A673 (cell line): ENCODE measurements at places on chromosomes 5 and 9. TPM values are rescaled to one million over a fixed set of nuclear protein-coding genes. Genes with fewer than 3 reads are reported as not detected.
A peak's percentile ranks its signal among the peaks of the same experiment; 100 is the strongest.

Gene RIMOC1
- 43.4 and 48.3 TPM in 2 replicates for total RNA-seq

Gene ANKRD31
- total RNA-seq, result 0.04 and 0.15 TPM in 2 replicates

Gene WDR31
- total RNA-seq, result 1.3 and 2.4 TPM in 2 replicates

Gene FBP2
- 0.21 TPM in 1 of 2 replicates, not detected in the other for total RNA-seq

Gene FLT4
- 8.6 and 10.1 TPM in 2 replicates for total RNA-seq

Gene S1PR3
- total RNA-seq, result 42.9 and 50.9 TPM in 2 replicates

Gene PCA3
- total RNA-seq, result not detected in 2 replicates

Gene ENTREP1
- total RNA-seq, result not detected in 2 replicates

Gene VCAN
- total RNA-seq, result 0.90 and 1.3 TPM in 2 replicates

Gene SH2D3C
- total RNA-seq, result not detected in 2 replicates

- H3K36me3 ChIP-seq, result no peaks in the 10 kb centered on the region
- H3K4me1 ChIP-seq, result no peaks in the 10 kb centered on the region
- no peak overlapping the region for H3K27ac ChIP-seq
- no peaks in the 10 kb centered on the region for H3K27me3 ChIP-seq
- H3K4me3 ChIP-seq, result no peak overlapping the region
- no peak for DNase-seq
Observed at GRCh38 chr5:66538126-66538525, 58.1 kb upstream of the MAST4 start.

DNA sequence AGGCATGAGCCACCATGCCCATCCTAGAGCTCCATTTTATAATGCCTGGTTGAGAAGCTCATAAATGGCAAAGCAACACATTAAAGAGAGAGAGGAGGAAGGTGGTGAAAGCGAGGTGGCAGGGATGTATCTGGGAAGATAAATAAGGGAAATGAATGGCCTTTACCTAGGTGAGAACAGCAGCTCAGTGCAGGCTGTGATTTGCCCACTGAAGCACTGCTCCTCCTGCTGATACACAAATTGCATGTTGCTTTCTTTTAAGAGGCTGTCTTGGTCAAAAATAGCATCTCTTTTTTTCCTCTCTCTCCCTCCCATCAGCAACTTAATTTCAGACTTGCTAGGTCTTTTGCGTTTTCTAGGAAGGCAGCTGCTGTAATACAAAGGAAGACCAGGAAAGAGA lies 258.9 kb downstream of the FAM114A2 start:
- no peak overlapping the region for H3K27ac ChIP-seq
- DNase-seq, result no peak
- peaks cover 7% of the 10 kb centered on the region for H3K27me3 ChIP-seq
- no peaks in the 10 kb centered on the region for H3K4me1 ChIP-seq

- H3K36me3 ChIP-seq, result no peaks in the 10 kb centered on the region
- H3K27ac ChIP-seq, result no peak overlapping the region
- H3K27me3 ChIP-seq, result peaks cover 87% of the 10 kb centered on the region
- H3K4me1 ChIP-seq, result no peaks in the 10 kb centered on the region
Observed at GRCh38 chr9:101027733-101028345, 688 bp upstream of the PLPPR1 start.

- H3K36me3 ChIP-seq, result no peaks in the 10 kb centered on the region
- H3K4me3 ChIP-seq, result peak overlapping the region; percentile 98
- peaks cover 15% of the 10 kb centered on the region for H3K4me1 ChIP-seq
- peak overlapping the region; percentile 62 for H3K27ac ChIP-seq
Observed at GRCh38 chr9:85742597-85742936, 813 bp upstream of the AGTPBP1 start.

DNA sequence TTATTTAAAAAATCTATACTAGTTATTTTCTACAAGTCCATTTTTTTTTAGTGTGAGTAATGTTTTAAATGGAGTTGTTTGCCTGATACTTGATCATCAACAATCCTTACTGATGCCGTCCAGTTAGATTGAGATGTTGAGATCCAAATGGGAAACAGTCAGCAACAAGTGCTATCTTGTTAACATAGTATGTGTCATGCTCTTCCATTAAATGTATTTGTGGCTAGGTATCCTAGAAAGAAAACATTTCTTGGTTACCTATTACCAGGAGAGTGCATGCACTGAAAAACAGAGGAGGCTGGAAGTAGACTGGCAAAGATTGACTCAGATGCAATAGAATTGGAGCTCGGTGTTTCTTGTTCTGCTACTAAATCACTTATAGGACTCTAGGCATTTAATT lies 123.4 kb upstream of the MAN2A1 start:
- H3K4me1 ChIP-seq, result peaks cover 5% of the 10 kb centered on the region
- no peaks in the 10 kb centered on the region for H3K36me3 ChIP-seq
- DNase-seq, result no peak
- no peak overlapping the region for H3K4me3 ChIP-seq
- no peaks in the 10 kb centered on the region for H3K27me3 ChIP-seq

DNA sequence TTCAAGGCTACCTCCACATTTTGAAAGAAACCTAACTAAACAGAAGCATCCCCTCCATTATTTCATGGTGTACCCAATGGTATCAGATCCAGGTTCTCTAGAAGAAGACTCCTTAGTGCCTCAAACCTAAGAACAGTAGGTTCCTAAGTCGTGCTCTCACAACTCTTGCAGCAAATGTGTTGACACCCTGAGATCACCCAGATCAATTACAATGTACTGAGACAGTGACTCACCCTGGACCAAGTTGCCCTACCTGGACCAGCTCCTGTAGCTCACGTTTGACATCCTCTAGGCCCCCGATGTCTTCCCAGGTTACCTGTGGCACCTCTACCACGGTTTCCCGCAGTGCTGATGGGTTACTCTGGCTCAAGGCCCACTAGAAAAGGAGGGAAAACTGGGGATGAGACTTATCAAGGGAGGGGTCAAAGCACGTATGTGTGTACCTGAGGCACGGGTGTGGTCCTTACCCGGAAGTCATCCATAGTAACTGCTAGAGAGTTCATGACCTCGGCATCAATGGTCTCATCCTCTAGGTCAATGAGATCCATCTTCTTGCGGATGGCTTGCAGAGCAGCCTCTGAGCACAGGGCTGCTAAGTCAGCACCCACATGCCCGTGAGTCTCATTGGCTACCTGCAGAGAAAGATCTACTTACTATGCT lies 11.7 kb downstream of the VCP start:
- H3K27me3 ChIP-seq, result no peaks in the 10 kb centered on the region
- H3K4me3 ChIP-seq, result no peak overlapping the region
- no peaks in the 10 kb centered on the region for H3K4me1 ChIP-seq
- peaks cover 100% of the 10 kb centered on the region for H3K36me3 ChIP-seq

DNA sequence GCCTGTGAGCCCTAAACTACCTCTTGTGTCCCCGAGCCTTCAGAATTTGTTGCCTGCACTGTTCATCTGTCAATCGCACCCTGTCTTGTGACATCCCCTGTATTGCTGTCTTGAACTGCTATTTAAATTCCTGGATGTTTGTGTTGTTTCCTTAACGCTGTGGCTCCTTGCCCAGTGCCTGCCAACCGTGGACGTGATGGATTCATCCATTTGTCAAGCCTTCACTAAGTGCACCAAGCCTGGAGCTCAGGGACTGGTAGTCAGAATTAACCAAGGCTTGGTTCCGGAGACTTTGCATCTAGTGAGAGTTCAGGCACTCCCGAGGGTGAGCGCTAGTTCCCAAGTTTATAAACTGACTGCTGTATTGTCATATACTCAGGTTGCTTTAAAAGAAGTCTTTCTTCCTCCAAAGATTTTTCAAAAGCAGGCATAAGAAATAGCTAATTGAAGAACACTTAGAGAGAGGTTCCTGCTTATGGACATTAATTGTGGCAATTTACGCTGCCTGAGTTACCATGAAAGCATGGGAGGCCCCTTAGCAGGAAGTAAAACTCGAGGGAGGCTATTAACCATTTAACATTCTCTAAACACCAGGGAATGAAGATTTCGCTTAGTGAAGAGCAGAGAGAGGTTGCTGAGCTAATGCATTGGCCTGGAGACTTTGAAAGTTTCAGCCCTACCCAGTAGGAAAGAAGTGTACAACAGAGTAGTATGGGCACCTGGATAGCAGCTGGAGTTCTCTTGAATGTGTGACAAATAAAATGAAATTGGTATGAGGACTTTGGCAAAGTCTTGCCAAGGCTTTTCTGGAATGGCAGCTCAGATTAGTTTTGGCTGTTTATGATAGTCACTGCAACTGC lies 29.0 kb downstream of the RGS3 start:
- peaks cover 26% of the 10 kb centered on the region for H3K4me1 ChIP-seq
- H3K4me3 ChIP-seq, result peak overlapping the region; percentile 7
- no peaks in the 10 kb centered on the region for H3K27me3 ChIP-seq
- no peaks in the 10 kb centered on the region for H3K36me3 ChIP-seq
- peak; percentile 96 for DNase-seq
- peak overlapping the region; percentile 49 for H3K27ac ChIP-seq

GRCh38 chr5:155154973-155155372 lies 141.4 kb downstream of the KIF4B start:
- no peak overlapping the region for H3K27ac ChIP-seq
- H3K27me3 ChIP-seq, result no peaks in the 10 kb centered on the region
- DNase-seq, result no peak
- no peak overlapping the region for H3K4me3 ChIP-seq
- peaks cover 3% of the 10 kb centered on the region for H3K4me1 ChIP-seq

GRCh38 chr9:135746565-135746964 lies 44.6 kb downstream of the KCNT1 start:
- no peaks in the 10 kb centered on the region for H3K36me3 ChIP-seq
- H3K27ac ChIP-seq, result no peak overlapping the region
- H3K27me3 ChIP-seq, result no peaks in the 10 kb centered on the region
- H3K4me3 ChIP-seq, result no peak overlapping the region

DNA sequence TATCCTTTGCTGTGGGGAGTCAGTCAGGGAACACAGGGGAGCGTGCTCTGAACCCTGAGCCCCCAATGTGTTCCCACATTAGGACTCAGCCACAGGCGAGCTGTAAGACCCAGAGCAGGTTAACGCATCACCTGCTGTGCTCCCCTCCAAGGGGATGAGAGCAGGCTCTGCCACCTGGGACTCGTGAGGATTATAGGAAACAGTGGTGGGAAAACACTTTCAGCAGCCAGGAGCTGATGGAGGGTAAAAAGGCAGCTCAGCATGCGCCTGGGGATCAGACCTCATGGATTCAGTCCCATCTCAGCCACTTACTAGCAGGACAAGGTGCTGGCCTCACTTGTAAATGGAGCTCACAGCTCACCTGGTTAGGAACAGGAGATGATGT lies 9.2 kb downstream of the JADE2 start:
- no peaks in the 10 kb centered on the region for H3K36me3 ChIP-seq
- DNase-seq, result no peak
- peaks cover 4% of the 10 kb centered on the region for H3K4me1 ChIP-seq
- no peak overlapping the region for H3K4me3 ChIP-seq
- H3K27ac ChIP-seq, result no peak overlapping the region
- H3K27me3 ChIP-seq, result no peaks in the 10 kb centered on the region

DNA sequence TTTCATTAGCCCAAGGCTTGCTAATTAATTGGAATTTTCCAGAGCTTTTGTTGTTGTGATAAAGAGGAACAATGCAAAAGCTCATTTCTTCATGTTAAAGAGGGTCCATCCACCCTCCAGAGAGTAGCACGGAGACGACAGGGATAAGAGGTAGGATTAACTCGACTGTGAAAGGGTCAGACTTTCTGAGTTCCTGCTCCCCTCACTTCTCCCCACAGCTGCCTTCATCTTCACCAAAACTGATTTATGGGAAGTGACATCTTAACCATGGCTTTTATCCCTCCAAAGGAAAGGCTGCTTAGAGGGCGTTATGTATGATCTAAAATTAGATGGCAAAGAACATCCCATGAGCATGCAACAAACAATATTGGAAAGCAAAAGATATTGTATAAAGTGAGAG lies 135.5 kb downstream of the GLIS3 start:
- no peaks in the 10 kb centered on the region for H3K36me3 ChIP-seq
- H3K4me3 ChIP-seq, result no peak overlapping the region
- no peak for DNase-seq
- no peak overlapping the region for H3K27ac ChIP-seq

- no peak overlapping the region for H3K4me3 ChIP-seq
- H3K27me3 ChIP-seq, result no peaks in the 10 kb centered on the region
- H3K27ac ChIP-seq, result no peak overlapping the region
- no peaks in the 10 kb centered on the region for H3K4me1 ChIP-seq
- no peaks in the 10 kb centered on the region for H3K36me3 ChIP-seq
Observed at GRCh38 chr5:58392496-58392895, 67.4 kb downstream of the PLK2 start.

GRCh38 chr9:100011062-100011681 lies 87.6 kb downstream of the ERP44 start:
- H3K36me3 ChIP-seq, result no peaks in the 10 kb centered on the region
- DNase-seq, result peak; percentile 70
- peaks cover 27% of the 10 kb centered on the region for H3K4me1 ChIP-seq
- H3K27me3 ChIP-seq, result no peaks in the 10 kb centered on the region
- no peak overlapping the region for H3K27ac ChIP-seq

GRCh38 chr9:107874137-107874536 lies 384.6 kb upstream of the KLF4 start:
- no peak for DNase-seq
- H3K36me3 ChIP-seq, result no peaks in the 10 kb centered on the region
- no peak overlapping the region for H3K27ac ChIP-seq
- H3K4me3 ChIP-seq, result no peak overlapping the region
- no peaks in the 10 kb centered on the region for H3K4me1 ChIP-seq

- DNase-seq, result no peak
- H3K27ac ChIP-seq, result no peak overlapping the region
- H3K27me3 ChIP-seq, result peaks cover 4% of the 10 kb centered on the region
- H3K4me1 ChIP-seq, result no peaks in the 10 kb centered on the region
- H3K4me3 ChIP-seq, result no peak overlapping the region
Observed at GRCh38 chr5:33631786-33632185, 191.0 kb downstream of the TARS1 start.

DNA sequence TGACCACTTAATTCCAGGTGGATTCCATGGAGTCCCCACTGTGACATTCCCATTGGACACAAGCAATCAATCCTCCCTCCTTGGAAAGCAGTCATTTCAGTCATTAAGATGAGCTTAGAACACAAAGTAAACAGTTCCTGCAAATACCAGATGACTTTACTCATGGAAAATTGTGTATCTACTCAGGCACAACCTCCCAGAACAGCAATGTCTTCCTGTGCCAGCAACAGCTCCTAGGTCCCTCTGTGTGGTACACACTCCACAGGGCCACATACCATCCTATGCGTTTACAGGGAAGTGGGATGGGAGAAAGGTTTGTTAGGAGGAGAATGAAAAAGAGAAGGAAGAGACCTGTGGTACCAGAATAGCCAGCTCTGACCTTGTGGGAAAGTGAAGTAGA lies 53.7 kb downstream of the MTMR12 start:
- peaks cover 11% of the 10 kb centered on the region for H3K4me1 ChIP-seq
- H3K27ac ChIP-seq, result no peak overlapping the region
- no peak overlapping the region for H3K4me3 ChIP-seq
- H3K36me3 ChIP-seq, result peaks cover 19% of the 10 kb centered on the region
- H3K27me3 ChIP-seq, result no peaks in the 10 kb centered on the region

- H3K27ac ChIP-seq, result no peak overlapping the region
- DNase-seq, result no peak
- no peaks in the 10 kb centered on the region for H3K4me1 ChIP-seq
- no peaks in the 10 kb centered on the region for H3K27me3 ChIP-seq
Observed at GRCh38 chr5:9820691-9821449, 190.7 kb upstream of the TAS2R1 start.

GRCh38 chr9:9892217-9892616 lies 720.6 kb downstream of the PTPRD start:
- DNase-seq, result no peak
- no peaks in the 10 kb centered on the region for H3K4me1 ChIP-seq
- no peak overlapping the region for H3K27ac ChIP-seq
- no peaks in the 10 kb centered on the region for H3K36me3 ChIP-seq
